Common myeloid progenitor, CD34-positive (primary cell): ENCODE measurements at places on chromosomes 11 and 22.
A peak's percentile ranks its signal among the peaks of the same experiment; 100 is the strongest.

GRCh38 chr11:96112192-96113128 is 188.6 kb upstream of the MTMR2 start:
- DNase-seq, result no peak

- no peak for DNase-seq
These were observed 9.8 kb upstream of the TBX1 start for GRCh38 chr22:19750507-19751490.

- no peak for DNase-seq
These were observed 2.6 kb upstream of the MEI1 start for GRCh38 chr22:41696703-41697102.

GRCh38 chr11:100741866-100742625 is 55.0 kb downstream of the ARHGAP42 start:
- no peak for DNase-seq

DNA sequence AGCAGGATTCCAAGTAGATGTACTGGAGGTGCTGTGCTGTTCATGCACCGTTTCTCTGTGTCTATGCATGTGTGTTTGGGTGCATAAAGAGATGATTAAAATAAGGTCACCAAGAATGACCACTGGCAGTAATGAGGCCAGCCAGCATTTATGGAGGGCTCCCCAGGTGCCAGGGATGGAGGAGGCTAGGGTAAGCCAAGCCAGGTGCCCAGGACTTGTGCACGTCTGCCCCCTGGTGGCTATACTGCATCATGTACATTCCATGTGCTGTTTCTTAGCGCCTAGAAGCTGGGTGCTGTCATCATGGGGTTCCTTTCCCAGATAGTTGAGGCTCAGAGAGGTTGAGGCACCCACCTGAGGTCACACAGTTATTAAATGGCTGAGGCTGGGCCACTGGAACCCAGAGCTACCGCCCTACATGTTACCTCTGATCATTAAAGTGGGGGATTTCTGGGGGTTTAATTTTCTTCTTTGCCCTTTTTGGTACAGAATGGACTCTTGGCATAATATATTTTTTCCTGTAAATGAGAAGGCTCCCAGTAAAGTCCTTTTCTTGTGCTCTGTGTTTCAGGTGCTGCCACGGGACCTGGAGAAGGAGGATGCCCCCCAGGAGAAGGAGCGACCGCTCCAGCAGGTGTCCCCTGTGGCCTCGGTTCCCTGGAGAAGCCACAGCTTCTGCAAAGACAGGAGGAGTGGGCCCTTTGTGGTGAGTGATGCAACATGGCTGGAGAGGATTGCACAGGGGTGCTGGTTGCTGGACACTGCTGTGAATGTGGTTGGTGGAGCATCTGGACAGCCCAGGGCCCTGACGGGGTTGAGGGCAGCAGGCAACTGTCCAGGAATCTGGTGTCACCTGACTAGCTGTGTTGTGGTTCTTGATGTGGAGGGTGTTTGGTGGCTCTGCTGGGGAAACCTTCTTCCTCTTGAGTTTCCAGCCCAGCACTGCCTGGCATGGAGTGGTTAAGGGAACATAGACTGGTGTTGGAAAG is 96.4 kb downstream of the KIAA1671 start:
- DNase-seq, result peak; percentile 63

DNA sequence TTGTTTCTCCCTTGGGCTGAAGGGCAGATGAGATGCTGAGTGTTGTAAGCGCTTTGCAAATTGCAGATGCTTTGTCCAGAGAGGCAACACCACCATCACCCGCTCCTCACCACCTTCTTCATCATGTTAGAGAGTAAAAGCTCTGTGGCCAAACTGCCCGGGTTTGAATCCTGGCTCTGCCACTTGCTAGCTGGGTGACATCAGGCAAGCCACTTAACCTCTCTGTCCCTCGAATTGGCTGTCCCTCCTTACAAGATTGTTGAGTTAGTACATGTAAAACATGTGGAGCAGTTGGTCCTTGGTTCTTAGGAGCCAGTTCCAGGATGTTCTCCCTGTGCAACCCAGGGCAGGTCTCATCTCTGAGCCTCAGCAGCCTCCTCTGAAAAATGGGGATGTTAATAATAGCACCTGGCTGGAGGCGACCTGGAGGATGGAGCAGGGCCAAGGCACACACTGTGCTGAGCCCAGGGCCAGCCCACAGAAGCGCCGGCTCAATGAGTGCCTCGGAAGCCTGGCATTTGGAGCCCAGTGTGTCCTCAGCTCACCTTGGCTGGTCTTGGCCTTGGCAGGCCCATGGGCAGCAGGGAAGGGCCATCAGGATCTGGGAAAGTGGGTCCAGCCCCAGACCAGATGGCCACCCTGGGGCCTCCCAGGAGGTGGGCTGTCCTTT is 10.5 kb downstream of the C11orf86 start:
- no peak for DNase-seq

DNA sequence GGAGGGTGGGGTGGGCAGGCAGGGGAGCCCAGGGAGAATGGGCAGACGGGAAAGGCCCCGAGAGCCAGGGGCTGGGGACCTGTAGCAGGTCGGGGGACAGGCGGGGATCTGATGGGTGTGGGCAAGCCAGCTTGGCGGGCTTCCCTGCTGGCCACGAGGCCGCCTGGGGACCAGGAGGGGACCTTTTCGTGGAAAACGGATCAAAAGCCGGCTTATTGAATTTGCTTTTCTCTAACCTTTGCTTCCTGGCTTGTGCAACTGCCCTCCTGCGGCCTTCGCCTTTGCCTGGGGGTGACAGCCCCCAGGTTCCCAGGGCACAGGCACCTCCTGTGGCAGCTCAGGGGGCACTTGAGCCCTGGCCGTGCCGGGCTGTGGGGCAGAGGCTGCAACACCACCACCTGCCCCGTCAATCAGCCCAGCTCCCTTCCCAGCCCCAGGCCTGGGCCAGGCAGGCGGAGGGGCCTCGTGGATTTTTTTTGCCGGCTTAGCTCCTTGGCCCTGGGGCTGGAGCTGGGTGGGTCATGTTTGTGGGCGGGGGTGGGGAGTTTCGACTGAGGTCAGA is 41.6 kb upstream of the H19 start:
- DNase-seq, result no peak

DNA sequence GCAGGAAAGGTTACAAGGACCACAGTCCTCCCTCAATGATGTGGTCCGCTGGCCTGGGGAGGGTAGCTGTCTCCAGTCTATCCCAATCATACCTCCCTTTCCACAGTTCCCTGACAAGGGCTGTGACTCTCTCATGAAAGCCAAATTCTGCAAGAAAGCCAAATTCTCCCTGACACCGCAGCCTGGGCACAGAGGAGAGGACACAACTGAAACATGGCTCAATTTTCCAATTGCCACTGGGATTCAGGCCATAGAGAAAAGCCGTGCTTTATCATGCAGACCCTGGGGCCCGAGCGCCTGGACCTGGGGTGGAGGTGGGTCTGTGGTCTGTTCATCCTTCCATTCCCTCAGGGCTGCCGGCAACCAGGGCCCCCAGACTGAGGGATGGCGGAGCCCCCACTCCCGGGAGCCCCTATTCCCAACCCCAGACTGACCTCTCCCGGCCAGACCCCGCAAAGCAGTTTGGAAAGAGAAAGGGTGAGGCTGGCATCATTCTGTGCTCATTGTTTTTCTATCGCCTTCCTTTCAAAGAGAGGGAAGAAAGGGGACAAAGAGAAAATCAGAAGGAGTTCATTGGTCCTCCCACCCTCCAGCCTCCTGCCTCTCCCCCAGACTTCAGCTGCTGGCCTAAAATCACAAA is 239.5 kb downstream of the BUD13 start:
- DNase-seq, result no peak

GRCh38 chr22:44665115-44665514 is 36.9 kb upstream of the PRR5 start:
- DNase-seq, result no peak

- no peak for DNase-seq
These were observed 18.4 kb upstream of the CHRM4 start for GRCh38 chr11:46410021-46410420.

- DNase-seq, result no peak
These were observed 4.3 kb upstream of the TRIM44 start for GRCh38 chr11:35658020-35658948.

DNA sequence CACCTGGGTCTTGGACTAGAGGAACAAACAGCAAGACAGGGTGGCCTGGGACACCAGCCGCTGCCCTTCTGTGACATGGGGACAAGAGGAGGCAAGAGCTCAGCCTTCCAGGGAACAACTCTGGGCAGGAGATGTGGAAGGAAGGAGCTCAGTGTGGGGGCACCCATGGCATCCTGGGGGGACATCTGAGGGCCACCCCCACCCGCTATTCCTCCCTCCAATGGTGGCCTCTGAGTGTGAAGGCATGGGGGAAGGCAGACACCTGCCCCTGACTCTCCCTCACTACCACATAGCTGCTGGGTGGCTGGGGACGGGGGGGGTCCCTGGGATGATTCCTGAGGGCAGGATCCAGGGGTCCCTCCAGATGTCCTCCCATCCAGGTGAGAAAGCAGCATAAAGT is 4.5 kb downstream of the APOBEC3B start:
- no peak for DNase-seq

DNA sequence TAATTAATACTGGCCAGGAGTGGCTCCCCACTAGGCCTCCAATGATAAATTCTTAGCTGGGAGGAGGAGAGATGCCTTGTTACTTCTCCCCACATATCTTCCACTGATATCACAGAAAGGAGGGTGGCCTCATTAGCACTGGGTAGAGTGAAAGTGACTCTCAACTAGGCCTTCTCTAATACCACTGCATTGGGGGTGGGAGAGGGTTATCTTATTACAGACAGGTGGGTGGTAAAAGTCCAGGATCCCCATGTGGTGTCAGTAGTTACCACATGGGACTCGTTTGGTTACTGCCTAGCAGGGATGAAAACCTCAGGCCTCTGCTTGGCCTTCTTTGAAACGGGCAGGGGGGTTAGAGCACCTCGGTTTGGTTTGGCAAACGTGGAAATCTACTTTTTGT is 167.3 kb downstream of the UVRAG start:
- no peak for DNase-seq

DNA sequence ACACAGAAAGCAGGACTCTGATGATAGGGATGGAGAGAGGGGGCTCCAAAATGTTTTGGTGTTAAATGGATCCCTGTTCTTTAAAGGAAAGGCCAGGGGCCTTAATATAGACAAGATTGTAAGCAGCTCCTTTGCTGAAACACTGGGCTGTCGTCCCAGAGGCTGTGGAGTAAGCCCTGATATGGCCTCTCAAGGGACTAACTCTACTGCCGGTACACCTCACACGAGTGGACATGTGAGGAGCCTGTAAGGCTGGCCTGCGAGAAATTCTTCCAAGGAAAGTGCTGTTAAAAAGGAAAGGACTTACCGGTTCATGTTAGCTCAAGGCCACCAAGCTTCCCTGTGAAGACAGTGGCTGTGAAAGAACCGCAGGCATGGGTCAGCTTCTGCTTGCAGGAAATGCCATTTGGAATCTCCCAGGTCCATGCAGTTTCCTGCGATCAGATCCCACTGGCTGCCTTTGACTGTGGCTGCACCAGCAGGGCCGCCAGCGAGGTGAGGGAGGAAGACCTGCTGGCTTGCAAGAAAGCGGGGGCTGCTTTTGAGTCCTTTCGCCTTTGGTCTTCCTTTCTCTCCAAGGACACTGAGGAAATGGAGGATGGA is 106.6 kb downstream of the PRR5L start:
- no peak for DNase-seq

GRCh38 chr11:33896911-33897310 is 5.0 kb upstream of the LMO2 start:
- DNase-seq, result no peak

- no peak for DNase-seq
These were observed 68.5 kb downstream of the SHANK2 start for GRCh38 chr11:71183878-71184277.

- DNase-seq, result no peak
These were observed 297.2 kb downstream of the LUZP2 start for GRCh38 chr11:24794064-24794463.

DNA sequence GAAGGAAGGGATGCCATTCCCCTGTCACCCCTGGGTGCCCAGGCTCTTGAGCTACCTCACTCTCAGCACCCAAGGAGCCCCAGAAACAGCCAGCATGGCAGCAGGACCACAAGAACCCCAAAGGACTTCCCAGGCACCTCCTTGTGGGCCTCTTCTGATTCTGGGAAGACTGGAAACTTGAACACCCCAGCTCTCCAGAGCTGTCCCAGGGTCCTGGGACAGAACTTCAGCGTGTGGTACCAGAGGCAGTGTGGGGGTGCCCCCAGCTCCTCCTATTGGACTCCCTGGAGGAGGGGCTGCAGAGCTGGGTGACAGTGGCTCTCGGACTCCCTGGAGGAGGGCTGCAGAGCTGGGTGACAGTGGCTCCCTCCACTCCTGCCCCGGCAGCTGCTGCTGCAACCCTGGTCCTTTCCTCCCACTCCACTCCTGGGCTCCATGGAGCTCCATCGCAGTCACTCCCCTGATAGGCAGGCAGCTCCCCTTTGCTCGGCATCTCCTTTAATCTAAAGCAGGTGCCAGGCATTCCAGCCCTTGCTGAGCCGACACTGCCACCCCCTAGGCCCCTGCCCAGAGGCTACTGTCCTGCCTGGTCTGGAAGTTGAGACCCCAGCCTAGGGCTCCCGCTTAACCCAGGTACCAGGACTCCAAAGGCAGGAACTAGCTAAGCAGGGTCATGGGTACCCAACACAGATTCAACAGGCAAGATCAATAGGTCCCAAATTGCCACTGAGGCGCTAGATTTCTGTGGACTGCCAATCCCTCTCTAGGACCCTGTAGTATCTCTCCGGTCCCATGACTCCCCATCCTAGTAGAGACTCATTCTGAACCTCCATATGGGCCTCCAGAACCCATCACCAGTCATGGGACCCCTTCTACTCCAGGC is 2.7 kb downstream of the BCL9L start:
- no peak for DNase-seq

- DNase-seq, result peak; percentile 51
These were observed 1.4 kb downstream of the USP47 start for GRCh38 chr11:11843211-11843621.

GRCh38 chr11:64836448-64837072 is 7.9 kb downstream of the CDC42BPG start:
- DNase-seq, result no peak

GRCh38 chr11:111499483-111499882 is 12.7 kb downstream of the BTG4 start:
- DNase-seq, result no peak

DNA sequence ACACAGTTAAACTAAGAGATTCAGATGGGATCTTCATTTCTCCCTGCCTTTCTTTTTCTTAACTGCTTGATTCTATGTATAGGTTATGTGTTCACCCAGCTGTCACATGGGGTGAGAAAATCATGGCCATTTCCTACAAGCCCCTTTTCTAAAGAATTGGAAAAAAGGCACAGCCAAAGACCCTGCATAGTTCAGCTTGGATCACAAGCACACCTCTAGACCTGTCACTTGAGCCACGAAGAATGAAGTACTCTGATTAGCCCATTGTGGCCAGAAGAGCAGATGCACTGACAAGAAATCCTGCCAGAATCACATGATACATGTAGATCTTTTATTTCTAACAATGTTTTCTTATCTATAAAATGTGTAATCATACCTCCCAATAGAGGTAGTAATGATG is 69.7 kb downstream of the RAB38 start:
- DNase-seq, result no peak
